ENCODE measurements at places on chromosomes 1 and 21.

- DNase-seq = no peak
Measured at GRCh38 chr1:45265244-45265643, 58.8 kb upstream of the ZSWIM5 start.

DNA sequence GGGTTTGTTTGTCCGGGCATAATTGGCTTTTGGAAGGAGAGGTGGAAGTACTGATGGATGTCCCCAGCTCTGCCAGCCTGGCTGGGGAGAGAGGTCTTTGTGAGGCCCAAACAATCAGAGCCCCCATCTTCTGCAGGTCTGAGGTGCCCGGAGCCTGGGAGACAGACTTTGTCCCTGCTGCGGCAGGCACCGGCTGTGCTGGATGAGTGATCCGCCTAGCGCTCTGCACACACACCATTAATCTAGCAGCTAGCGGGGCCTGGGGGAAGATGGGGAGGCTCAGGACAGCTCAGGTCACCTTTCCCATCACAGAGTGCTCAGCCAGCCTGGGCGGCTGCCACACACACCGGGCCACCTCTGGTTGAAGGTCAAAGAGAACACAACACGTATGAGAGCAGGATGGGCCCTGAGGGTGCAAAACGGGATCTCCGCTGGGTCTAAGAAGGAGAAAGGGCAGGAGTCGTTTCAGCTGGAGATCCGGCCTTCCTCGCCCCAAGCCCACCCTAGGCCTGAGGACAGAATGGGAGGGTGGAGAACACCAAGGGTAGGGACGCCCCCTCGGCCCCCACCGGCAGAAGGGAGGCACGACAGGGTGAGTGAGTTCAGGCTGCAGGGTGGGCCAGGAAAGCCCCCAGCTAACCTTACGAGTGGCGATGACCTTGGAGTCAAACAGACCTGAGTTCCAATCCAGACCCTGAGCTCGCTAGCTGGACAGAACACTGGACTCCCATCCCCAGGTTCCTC lies 341.8 kb downstream of the NPHP4 start:
- DNase-seq = no peak

- DNase-seq = no peak
Measured at GRCh38 chr21:44918107-44918470, 2.6 kb downstream of the ITGB2 start.

GRCh38 chr1:235866205-235866912 lies at the start of gene LYST:
LYST (minus strand) TSS chr1:235866906; CDS start chr1:235830417, 36,489 bp downstream.
- no peak for DNase-seq

DNA sequence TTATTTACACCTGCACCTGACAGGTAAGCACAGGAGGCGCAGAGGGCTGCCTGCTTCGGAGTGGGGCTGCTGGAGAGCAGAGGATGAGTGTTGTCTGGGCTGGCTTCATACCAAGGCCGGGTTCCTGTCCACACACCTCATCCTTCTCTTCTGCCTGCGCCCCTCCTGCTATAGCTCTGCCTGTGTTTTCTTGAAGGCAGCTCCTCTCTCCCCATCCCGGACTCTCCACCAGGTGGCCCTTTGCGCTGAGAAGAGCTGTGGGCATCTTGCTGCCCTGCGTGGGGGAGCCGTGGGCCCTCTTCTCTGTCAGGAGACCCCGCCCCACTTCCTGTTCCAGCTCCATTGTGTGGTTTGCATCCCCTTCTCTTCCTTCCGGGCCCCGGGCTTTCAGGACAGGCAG lies 35.0 kb downstream of the ARHGEF10L start:
- no peak for DNase-seq

- no peak for DNase-seq
Measured at GRCh38 chr1:173749137-173749536, 34.4 kb downstream of the KLHL20 start.

DNA sequence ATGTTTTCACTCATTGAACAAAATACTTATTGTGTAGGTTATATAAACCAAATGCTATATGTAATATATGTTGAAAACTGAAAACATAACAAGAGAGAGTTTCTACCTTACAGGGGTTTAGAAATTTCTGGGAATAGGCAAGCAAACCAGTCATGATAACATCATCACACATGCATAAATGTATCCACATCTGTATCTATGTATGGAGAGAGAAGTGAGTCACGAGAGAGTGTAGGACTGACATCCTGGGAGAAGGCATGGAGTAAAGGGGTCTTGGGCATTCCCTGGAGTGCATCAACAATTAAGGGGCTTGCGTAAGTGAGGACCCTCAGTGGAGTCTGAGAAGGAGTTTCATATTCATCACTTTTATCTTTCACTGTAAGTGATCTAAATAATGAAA lies 65.5 kb downstream of the PCNX2 start:
- DNase-seq = no peak

- no peak for DNase-seq
Measured at GRCh38 chr1:73914951-73915350, 283.0 kb downstream of the LRRIQ3 start.

GRCh38 chr1:1298861-1299685 lies 8.7 kb downstream of the ACAP3 start:
- no peak for DNase-seq

DNA sequence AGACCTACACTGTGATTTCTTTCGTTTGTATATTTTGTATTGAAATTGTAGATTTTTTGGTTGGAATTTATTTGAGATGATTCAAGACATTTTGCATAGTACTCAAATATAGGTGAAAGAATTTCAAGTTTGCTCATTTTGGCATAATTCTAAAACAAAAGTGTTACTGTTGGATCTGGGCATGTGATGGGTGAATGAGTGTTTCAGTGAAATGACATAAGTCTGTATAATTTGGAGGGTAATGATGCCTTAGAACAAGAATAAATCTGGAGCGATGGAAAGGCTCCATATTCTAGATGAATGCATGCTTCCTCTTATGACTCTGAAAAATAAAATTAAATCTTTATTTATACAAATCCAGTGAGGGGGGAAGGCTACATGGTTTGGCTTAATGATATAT lies 41.0 kb downstream of the NFIA start:
- DNase-seq = no peak

- no peak for DNase-seq
Measured at GRCh38 chr1:40734882-40735628, 43.6 kb downstream of the NFYC start.

GRCh38 chr1:237324226-237324625 lies 282.2 kb downstream of the RYR2 start:
- no peak for DNase-seq

DNA sequence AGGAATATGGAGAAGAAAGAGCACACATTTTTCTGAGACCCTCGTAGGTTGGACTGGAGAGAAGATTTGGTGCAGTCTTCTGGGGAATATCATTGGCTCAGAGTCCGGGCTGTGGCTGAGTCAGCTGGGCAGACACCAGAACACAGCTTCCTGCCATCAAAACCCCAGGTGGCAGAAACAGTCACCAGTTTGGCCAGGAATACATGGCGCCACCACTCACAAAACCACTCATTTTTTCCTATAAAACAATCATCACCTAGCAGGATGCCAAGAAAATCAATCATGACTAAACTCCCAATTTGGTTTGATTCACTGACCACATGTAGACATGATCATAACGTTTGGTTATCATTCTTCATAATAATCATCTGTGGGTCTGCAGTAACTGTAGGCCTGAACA lies 178.1 kb upstream of the PBX1 start:
- no peak for DNase-seq

DNA sequence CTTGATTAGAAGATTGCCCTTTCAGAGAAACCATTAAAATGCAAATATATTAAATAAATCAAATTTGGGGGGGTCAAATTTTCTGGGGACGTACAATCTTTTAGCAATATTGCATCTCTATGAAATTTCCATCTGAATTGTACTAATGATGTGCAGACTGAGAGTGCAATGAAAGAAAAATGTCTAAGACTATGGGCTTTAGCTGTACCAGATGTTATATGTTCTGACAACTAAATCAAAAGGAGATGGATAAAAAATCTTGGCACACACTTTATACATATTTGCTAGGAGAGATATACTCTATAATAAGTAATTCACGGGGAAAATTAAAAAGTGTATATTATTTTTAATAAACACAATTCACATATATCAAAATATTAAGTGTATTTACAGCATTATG lies 13.0 kb upstream of the PLPPR5 start:
- DNase-seq = no peak

DNA sequence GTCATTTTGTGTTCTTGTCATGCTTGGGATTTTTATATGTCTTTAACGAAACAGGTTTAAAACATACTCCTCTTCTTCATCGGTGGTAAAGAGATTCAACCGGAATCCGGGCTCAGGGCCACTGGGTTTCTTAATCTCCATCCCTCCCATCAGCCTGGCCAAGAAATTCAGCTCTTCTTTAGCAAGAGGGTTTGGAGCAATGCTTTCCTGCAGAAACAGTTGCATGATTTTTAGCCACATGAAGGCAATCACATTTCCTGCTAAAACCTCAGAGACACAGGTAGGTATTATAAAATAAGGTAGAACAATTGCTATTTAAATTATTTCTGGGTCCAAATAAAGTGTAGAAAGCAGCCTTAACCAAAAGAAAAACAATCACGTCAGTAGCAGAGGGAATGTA lies 22.7 kb upstream of the LSM10 start:
- no peak for DNase-seq

DNA sequence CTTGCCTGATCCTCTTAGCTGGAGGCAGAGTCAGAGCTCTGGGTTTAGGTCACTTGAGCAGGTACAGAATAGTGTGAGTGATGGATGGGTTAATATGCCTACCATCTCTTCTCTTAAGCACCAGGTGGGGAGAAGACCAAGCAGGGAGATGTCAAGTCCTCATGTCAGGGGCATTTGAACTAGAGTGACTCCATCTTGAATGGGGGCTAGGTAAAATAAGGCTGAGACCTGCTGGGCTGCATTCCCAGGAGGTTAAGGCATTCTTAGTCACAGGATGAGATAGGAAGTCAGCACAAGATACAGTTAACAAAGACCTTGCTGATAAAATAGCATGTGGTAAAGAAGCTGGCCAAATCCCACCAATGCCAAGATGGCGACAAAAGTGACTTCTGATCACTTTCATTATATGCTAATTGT lies 77.4 kb upstream of the BTG3 start:
- DNase-seq = no peak

DNA sequence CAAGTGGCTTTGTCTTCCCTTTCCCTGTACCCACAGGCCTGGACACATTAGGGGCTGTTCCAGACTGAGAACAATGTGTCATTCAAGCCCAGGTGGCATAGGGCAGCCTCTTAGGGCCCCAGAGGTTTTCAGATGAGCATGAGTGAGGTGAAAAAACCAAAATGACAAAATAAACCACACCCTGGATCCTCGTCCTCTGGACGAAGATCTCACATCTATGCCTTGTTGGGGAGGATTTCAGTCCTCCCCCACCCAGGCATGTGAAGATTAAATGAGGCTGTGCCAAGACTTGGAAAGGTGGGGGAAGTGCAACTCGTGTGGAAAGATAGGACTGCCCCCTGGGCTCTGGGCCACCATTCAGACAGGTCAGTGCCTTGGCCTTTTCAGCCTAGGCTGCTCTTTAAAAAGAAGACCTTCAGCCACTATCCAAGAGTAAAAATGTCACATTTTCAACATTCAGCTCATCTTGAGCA lies 32.8 kb upstream of the IL19 start:
- no peak for DNase-seq

- no peak for DNase-seq
Measured at GRCh38 chr21:15644489-15644888, 85.3 kb upstream of the USP25 start.

GRCh38 chr1:78703806-78704205 lies 54.2 kb downstream of the IFI44 start:
- no peak for DNase-seq

DNA sequence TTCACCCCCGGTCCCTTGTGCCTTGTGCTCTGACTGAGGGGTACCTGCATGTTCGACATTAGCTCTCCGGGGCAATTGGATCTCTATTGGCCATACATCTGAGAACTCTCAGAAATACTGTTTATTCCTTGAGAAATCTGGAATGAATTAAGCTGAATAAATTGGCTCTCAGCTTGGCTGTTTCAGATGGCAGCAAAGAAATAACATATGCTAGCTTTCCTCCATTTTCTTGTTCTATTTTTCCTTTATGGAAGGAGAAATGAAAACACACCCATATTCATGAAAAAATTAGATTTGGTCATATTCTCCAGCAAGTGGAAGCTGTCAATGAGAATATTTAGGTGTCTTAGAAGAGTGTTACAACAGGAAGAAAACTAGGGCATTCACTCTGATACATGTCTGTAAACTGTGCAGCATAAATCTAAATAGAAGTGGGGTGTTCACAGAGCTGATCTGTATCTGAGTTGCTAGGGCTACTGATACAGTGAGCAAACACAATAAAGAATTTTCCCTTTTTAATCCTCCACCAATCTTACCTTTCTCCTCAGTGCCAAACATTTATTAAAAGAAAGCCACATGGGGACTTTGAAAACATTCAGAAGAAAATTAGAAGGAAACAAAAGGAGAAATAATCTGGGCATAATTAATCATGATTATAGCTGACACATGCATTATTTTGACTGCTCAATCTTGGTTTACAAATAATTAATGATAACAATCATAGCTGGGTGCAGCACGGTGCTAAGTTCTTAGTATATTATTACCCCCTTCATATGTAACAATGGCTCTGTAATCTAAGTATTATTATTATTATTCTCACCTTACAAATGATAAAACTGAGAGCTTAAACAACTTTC lies 671.9 kb upstream of the USP24 start:
- DNase-seq = no peak

- no peak for DNase-seq
Measured at GRCh38 chr21:34949030-34949429, 100.1 kb downstream of the RUNX1 start.

DNA sequence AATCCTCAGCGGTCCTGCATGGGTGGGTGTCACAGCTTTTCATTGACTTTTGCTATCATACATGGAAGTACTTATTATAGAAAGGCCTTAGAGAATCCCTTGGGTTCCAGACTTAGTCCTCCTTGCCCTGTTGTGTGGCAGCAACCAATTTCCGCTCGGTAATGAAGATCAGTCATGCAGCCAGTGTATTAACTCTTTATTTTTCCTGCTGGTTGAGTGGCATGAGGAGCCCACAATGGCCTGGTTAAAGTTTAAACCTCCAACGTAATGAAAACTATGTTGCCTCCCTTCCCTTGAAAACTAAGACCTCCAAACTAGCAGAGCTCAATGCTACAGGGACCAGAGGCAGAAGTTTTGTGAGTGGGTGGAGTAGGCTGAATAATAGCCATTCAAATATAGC lies 20.0 kb downstream of the CITED4 start:
- DNase-seq = no peak

- DNase-seq = no peak
Measured at GRCh38 chr1:50699795-50700194, 260.3 kb downstream of the FAF1 start.

- DNase-seq = no peak
Measured at GRCh38 chr1:58392083-58392482, 154.4 kb downstream of the OMA1 start.

DNA sequence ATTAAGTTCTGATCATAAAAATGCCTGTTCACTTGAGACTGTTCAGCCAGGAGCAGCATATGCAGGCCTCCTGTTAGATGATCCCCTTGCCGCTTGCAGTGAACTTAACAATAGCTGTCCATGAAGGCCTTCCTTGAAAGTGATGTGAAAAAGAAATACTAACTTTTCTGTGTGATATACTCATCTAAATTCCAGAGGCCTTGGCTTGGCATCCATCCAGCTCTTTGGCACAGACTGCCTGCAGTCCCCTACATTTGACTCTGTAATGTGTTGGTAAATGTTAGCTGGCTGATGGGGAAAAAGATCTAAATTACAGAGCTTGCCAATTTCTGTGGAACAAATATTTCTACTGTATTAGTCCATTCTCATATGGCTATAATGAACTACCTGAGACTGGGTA lies 73.7 kb downstream of the KCNK2 start:
- no peak for DNase-seq
